ENCODE measurements at places on chromosomes 1 and 21. TPM values are rescaled to one million over a fixed set of nuclear protein-coding genes. Genes with fewer than 3 reads are reported as not detected.
A peak's percentile ranks its signal among the peaks of the same experiment; 100 is the strongest.

FAM177B gene
- total RNA-seq = 0.40 TPM

- no peak overlapping the region for H3K4me3 ChIP-seq
- H3K27me3 ChIP-seq = no peaks in the 10 kb centered on the region
- no peak for DNase-seq
Observed at GRCh38 chr1:218775501-218776021, 398.1 kb upstream of the LYPLAL1 start.

- no peak for DNase-seq
- no peaks in the 10 kb centered on the region for H3K27me3 ChIP-seq
- no peak overlapping the region for H3K4me3 ChIP-seq
Observed at GRCh38 chr1:98099501-98099900, 178.7 kb upstream of the DPYD start.

DNA sequence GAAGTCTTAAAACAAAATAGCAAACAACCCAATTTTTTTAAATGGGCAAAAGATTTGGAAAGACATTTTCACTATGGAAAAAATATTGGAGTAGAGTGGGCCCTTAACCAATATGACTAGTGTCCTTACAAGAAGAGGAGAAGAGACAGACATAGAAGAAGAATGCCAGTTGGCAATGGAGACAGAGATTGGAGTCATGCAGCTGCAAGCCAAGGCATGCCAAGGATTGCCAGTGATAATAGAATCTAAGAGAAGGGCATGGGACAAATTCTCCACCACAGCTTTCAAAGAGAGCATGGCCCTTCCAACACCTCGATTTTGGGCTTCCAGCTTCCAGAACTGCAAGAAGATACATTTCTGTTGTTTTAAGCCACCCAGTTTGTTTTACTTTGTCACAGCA lies 92.7 kb downstream of the RGS2 start:
- no peaks in the 10 kb centered on the region for H3K4me1 ChIP-seq
- no peaks in the 10 kb centered on the region for H3K36me3 ChIP-seq
- no peaks in the 10 kb centered on the region for H3K27me3 ChIP-seq
- H3K4me3 ChIP-seq = no peak overlapping the region
- H3K27ac ChIP-seq = no peak overlapping the region
- no peak for DNase-seq

GRCh38 chr1:246632281-246633168 lies 66.3 kb downstream of the CNST start:
- no peak overlapping the region for H3K4me3 ChIP-seq
- H3K27ac ChIP-seq = peak overlapping the region; percentile 63
- no peaks in the 10 kb centered on the region for H3K36me3 ChIP-seq
- no peaks in the 10 kb centered on the region for H3K4me1 ChIP-seq
- H3K27me3 ChIP-seq = no peaks in the 10 kb centered on the region

- no peak for DNase-seq
- peak overlapping the region; percentile 50 for H3K4me3 ChIP-seq
- H3K27me3 ChIP-seq = no peaks in the 10 kb centered on the region
- H3K4me1 ChIP-seq = peaks cover 7% of the 10 kb centered on the region
- peak overlapping the region; percentile 81 for H3K27ac ChIP-seq
Observed at GRCh38 chr1:3625151-3625907, 514 bp downstream of the TPRG1L start.
